ENCODE measurements at places on chromosomes 6 and 20. TPM values are rescaled to one million over a fixed set of nuclear protein-coding genes. Genes with fewer than 3 reads are reported as not detected.

PGC gene
- not detected for polyA plus RNA-seq

POM121L2 gene
- polyA plus RNA-seq = not detected

ALDH8A1 gene
- polyA plus RNA-seq = 0.49 TPM

GRCh38 chr6:8958894-8959511, 523.7 kb upstream of the SLC35B3 start:
- DNase-seq = no peak

GRCh38 chr20:9514072-9514460, 324 bp upstream of the LAMP5 start:
- DNase-seq = no peak

- no peak for DNase-seq
These were observed 65.7 kb downstream of the CTCFL start for GRCh38 chr20:57459278-57459677.

DNA sequence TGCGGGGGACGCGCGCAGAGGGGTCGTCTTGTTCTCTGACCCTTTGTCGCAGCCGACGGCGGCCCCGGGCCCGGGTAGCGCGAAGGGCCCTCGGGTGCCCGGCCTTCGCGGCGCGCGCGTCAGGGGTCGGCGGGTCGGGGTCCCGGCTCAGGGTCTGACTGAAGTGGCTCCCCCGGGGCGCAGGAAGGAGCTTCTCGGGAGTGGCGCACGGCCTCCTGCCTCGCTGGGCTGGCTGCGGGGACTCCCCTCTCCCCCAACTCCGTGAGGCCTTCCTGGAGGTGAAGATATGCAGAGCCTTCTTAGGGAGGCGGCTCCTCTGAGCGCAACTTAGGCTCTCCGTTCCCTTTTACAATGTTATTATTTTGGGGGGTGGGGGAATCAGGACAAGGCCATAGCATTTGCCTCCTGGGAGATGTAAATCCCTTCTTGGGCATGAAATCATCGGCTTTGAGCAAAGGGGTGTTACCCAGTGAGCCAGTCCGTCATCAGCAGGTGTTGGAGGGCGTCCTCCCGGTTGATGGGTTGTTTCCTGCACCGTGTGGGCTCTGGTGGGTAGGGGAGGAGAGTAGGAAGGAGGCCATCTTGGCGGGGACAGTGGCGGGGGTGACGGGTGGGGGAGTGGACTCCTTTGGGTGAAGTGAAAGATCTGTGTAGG, 523 bp downstream of the CDS2 start:
- peak; percentile 63 for DNase-seq

GRCh38 chr6:106692819-106693208, 63.4 kb downstream of the QRSL1 start:
- no peak for DNase-seq
